Activated gamma-delta T cell treated with Interleukin-2 at 50 U/mL for 16 hours (primary cell): ENCODE measurements at places on chromosomes 13 and 19.

DNA sequence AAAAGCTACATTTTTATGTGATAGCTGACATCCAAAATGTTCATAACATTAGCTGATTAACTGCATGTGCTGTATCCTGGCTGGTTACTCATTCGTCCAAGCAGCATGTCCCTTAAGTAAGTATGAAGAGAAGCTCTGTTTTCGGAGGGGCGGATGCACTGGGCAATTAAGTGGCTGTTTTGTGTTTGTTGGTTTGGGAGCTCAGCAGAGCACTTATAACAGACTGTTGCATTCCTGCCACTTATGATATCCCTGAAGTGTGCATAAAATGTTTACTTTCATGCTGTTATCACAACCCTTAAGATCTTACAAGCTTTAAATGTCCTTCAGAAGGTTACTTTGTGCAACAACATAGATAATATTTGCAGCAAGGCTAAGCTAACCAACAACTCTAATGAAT, 264.1 kb downstream of the NALCN start:
- no peak for DNase-seq

- no peak for DNase-seq
Observed at GRCh38 chr13:105762096-105762495, 773.4 kb downstream of the EFNB2 start.

DNA sequence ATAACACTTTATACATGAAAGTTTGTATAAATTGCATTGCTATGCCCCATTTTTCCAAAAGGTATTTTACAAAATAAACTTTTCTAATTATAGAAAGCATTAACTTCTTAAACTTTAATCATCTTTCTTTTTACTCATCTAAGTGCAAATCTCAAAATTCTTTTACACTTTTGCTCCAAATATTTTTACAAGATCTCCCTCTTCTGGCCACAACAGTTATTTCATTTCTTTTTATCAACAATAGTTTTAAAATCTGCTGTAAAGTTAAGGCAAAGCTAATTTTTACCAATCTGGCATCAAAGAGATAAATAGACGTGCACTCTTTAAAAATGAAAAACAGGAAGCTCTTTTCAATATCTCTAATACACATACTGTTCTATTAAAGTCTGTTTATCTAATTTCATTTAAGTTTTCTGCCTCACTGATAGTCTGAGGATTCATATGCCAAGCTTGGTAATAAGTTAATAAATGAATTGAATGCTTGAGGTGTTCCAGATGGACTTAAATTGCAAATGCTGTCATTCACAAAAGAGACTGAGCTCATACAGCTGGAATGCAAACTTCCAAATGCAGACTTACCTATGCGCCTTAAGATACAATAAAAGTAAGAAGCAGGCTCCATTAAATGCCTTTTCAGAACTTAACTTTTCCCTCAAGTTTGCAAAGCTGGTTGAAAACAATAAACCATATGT, 583.0 kb upstream of the ATXN8OS start:
- no peak for DNase-seq

- DNase-seq = no peak
Observed at GRCh38 chr13:70720386-70720785, 612.1 kb upstream of the KLHL1 start.

GRCh38 chr13:35733827-35734226, 257.3 kb upstream of the MAB21L1 start:
- DNase-seq = no peak

DNA sequence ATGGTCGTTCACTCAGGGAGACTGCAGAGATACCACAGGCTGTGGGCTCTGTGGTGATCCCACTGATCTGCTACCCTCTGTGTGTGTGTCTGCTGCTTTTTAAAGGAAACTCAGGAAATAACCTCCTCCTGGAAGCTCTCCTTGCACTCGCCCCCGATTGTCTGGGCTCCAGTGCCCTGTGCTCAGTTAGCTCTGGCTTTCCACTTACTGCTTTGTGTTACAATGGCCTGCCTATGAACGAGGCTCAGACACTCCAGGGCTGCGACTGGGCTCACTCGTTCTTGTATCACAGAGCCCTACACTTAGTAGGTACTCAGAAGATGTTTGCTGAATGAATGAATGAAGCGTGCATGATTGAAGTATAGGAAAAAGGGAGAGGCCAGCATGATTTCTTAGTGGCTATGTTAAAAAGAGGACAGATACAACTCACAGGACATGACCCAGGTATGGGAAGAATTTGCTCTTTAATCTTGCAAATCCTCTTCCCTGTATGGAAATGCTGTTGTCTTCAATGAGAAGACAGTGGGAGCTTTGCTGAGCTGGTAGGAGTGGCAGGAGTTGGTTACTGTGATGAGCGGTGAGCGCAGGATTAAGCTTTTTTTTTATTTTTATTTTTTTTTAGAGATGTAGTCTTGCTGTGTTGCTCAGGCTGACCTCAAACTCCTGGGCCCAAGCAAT, 26.4 kb downstream of the B3GLCT start:
- no peak for DNase-seq

- peak; percentile 81 for DNase-seq
Observed at GRCh38 chr19:42132851-42133528, 744 bp upstream of the POU2F2 start.

DNA sequence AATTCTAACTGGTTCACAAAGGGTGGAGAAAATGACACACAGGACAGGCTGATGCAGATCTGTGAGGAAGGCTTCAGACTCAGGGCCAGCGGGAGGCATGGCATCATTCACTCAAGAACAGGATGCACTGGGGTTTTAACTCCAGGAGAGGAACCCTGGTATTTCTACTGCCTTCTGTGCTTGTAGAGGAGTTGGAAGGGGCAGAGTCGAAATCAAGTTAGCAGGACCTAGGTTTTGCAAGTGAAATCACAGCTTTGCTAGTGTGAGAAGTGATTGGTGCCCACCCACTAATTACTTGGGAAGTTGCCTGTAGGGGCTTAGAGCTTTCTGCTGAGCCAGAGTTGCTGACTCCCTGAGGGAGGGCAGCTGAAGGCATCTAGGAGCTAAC, 92.7 kb downstream of the AKAP11 start:
- no peak for DNase-seq

DNA sequence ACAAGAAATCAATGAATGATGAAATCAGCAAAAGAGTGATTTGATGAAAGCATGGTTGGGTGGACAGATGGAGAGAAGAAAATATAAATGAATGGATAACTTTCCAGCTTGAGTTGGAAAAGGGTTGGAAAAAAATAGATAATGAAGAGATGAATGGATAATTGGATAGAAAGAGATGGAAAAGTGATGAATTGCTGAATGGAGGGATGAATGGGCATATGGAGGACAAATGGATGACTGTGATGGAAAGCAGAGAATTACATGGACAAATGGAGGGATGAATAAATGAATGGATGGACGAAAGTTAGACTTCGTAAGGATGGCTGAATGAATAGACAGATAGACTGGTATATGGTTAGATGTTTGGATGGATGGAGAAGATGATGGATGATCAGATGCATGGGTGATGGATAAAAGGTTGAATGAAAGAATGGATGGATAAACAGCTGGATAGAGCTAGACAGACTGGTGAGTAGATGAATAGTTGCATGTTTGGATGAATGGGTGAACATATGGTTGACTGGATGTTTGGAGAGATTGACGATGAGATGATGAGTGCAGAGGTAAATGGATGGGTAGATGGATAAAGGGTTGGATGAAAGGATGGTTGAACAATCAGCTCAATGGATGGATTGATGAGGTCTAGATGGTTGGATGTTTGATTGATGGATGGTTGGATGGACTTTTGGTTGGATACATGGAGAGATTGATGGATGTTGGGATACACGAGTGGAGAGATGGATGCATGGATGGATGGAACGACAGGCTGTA, 11.8 kb downstream of the LGALS7B start:
- no peak for DNase-seq

- DNase-seq = no peak
Observed at GRCh38 chr13:70814684-70815083, 706.4 kb upstream of the KLHL1 start.

DNA sequence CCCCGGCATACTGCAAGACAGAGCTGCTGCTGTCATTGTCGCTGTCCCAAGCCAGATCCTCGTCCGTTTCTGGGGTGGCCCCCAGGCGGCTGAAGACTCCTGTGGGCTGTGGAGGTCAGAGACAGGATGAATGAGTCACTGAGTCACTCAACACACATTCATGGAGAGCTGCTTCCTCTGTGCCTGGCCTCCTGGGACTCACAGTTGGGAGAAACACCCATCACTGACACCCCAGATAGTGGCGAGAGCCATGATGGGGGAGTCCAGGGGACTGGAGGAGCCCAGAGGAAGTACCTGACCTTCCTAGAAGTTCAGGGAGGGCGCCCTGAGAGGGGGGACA, 26.0 kb downstream of the C19orf47 start:
- DNase-seq = no peak

DNA sequence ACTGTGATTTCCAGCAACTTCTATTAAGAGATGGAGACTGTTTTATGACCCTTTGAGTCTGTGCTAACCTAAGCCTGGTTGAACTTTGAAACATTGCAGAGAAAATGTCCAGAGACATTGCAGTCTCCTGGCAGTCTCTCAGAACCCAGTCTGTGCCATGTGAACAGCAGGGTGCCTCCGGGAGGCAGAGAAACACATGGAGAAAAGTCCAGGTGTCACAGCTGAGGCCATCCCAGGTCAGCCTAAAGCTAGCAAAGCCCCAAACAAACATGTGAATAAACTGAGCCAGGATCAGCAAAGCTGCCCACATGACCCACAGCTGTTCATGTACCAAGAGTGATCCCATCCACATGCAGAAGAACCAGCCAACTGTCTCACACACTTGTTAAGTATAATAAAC, 7.8 kb downstream of the CYP4F11 start:
- no peak for DNase-seq

DNA sequence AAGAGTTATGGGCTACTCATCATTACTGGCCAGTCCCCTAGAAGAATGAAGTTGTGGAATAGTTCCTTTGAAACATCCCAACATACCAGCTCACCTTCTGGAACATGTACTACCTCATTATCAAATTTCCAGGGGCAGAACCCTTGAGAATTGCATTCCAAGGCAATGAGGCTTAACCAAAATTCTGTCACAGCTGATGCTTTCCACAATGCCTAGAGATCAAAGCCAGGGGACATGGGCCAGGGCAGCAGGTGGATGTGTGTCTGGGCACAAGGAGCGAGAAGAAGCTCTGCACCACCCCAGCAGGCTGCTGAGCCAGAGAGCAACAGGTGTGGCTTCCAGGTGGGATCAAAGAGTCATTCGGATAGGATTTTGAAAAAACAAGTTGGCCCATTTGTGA, 362.1 kb downstream of the EFNB2 start:
- no peak for DNase-seq

DNA sequence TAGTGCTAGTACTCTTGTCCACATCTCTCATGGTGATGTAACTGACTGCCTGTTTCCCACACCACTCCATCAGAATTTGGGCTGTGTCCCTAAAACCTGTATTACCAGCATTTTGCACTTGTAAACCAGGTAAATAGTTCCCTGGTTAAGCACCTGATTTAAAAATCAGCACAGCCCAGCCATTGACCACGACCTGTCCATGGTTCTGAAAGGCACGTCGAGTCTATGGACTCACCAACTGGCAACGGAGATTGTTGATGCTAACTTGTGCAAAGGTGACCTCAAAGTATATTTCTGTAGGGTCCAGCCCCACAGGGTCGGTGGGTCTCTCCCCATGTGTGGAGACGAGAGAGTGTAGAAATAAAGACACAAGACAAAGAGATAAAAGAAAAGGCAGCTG, 46.7 kb upstream of the ZNF835 start:
- no peak for DNase-seq

DNA sequence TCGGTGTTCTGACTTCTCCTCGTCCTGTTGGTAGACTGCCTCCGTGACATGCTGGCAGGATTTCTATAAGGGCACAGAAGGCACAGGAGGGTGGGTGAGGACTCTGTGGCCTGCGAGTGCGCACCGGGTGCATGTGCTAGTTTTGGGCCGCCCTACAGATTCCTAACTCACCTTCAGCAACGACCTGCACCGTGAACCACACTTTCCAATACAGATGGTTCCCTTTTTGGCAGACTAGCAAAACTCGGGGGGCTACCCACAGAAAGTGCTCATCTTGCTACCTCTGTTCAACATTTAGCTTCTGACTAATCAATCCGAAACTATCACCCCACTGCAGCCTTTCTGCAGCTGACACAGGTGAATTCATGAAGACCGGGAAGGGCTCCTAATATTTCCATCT, 14.1 kb upstream of the AMER2 start:
- no peak for DNase-seq

DNA sequence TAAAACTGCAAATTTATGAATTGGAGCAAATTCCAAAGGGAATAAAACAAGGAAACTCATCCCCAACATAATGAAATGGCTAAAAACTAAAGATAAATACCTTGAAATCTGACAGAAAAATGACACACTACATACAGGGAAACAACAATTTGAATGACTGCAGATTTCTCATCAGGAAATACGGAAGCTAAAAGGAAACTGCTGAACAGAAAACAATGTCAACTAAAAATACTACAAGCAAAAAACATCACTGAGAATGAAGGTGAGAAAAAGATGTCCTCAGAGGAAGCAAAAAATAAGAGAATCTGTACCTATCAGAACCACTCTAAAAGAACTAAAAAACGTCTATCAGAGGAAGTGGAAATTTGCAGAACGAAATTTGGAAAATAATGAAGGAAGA, 39.5 kb downstream of the ZSWIM9 start:
- no peak for DNase-seq

DNA sequence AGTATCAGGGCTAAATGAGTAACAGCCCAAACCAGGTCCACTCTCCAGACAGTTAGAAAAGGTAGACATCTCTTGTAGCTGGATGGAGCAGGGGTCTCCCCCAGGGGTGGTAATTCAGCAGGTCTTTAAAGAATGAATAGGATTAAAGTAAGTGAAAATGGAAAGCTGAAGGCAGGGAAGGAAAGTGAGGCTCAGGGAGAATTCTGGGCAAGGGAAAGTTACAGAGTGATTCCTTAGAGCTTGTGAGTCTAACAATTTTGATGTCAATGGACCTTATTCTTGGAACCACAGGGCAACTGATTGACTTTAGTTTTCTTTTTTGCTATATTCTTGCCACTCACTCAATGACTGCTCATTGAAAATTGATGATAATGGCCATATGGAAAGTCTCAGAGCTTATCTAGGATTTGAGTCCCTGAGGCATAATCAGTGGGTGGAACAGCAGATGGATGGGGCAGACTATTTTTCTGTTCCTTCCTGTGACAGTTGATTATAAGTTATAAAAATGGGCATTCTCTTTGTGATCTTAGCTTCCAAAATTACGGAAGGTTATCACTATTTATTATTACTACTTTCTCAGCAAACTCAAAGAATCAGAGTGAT, 76.9 kb downstream of the LRCH1 start:
- DNase-seq = no peak

DNA sequence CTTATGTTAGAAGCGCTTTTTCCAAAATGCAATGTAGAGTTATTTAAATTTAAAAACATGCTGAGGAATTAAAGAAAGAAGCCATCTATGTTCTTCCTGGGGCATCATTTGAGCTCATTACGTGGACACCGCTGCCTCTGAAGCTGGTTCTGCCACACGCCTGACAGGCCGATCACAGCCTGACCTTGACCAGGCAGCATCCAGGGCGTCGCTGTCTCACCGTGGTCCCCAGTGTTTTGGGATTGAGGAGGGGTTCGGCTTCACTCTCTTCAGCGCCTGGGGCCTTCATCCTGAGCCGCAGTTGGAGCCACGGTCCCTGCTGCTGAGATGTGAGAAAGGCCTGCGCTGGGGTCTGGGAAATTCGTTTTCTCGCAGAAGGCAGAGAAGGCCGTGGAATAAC, 64.0 kb downstream of the ATP11A start:
- no peak for DNase-seq

- no peak for DNase-seq
Observed at GRCh38 chr13:113231306-113232207, 22.1 kb downstream of the CUL4A start.

GRCh38 chr19:4697304-4697703, 26.3 kb downstream of the DPP9 start:
- no peak for DNase-seq

GRCh38 chr19:55165952-55166529, 372 bp downstream of the DNAAF3 start:
- DNase-seq = peak; percentile 32
